ENCODE measurements at places on chromosomes 3 and 15.
A peak's percentile ranks its signal among the peaks of the same experiment; 100 is the strongest.

DNA sequence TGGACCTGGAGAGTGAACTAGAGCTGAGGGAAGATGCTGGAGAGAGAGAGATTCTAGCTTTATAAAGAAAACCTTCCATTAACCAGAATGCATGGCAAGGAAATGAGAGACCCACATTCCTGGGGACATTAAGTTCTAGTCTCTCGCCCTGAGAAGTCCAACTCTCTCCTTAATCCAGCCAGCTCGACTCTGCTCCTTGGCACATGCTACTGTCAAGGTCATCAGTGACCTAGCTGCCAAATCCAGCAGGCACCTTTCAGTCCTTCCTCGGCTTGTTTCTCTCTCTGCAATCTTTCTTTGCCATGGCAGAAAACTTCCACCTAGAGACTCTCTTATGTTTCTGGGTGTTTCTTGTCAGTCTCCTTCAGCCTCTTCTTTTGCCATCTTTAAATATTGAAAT, 40.3 kb downstream of the DGKG start:
- DNase-seq: no peak

- DNase-seq: no peak
Observed at GRCh38 chr15:67077641-67078215, 12.3 kb downstream of the SMAD3 start.

- no peak for DNase-seq
Observed at GRCh38 chr3:24290596-24290995, 204.1 kb downstream of the THRB start.

- DNase-seq: no peak
Observed at GRCh38 chr3:122602011-122602710, 24.7 kb downstream of the PARP15 start.

GRCh38 chr3:171101982-171102641, 75.6 kb upstream of the SLC2A2 start:
- DNase-seq: peak; percentile 57

DNA sequence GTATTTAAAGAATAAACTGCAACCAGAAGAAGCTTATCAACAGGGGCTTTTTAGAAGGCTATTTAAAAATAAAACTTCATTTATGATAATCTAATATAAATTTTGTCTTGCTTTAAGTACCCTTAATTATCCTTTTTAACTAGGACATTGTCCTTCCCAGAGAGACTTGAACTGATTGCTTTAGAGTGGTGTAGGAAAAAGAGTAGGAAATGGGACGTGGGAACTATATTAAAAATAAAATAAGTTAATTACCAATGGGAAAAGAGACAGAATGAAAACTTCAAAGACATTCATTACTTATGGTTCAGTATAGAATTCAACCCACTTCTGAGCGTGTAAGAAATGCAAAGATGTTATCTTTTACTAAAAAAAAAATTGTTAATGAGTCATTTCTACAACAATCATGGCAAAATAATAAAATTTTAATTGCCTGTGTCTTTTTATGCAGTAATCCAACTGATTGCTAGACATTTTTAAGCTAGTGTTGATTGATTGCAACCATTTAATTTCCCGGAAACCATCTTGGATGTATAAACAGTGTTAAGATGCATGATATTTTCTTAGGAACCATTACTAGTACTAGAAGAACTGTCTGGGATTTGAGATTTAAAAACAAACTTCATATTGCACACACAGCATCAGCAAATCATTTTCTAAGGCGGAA, 298.8 kb upstream of the UMPS start:
- DNase-seq: no peak

- peak; percentile 95 for DNase-seq
Observed at GRCh38 chr15:73941044-73941443, 14.8 kb downstream of the LOXL1 start.

DNA sequence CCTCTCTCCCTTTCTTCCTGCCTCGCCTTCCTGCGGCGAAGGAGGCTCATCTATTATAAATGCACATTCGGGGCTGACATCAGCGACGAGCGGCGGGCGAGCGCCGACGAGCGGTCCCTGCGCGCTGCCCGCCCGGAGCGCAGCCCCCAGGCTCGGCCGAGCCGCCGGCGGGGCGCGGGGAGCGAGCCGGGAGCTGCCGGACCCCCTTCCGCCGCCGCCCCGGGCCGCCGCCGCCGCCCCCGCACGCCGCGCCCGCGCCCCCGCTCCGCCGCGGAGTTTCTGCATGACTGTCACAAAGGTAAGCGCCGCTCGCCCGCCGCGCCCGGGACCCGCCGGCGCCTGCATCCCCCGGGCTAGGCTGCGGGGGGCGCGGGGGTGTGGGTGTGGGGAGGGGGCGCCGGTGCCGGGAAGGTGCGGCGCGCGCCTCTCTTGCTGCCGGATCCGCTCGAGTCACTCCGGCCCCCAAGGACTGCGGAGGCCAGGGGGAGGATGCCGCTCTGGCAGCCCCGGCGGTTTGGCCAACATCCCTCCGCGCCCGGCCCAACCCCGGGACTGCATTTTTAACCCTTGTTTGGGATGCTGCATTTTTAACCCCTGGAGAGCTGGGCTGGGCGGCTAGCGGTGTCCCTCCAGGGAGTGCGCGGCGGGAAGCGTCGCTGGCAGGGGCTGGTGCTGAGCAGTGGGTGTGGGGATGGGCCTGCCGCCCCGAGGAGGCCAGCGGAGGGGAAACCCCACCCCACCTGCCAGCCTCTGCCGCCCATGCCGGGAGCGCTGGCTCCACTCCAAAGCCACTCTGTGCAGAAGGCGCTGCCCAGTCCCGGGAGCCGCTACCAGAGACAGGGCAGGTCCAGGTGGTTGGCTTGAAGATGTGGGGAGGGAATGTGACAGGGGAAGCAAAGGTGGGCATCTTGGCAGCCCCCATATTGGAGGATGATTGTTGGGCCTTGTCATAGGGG, at the start of gene CORO2B:
CORO2B (plus strand) TSS at position 14 of the 956 bp plus-strand sequence; CDS start at position 284, 270 bp downstream.
- DNase-seq: no peak

GRCh38 chr15:47405365-47406162, 311.7 kb upstream of the SEMA6D start:
- no peak for DNase-seq

DNA sequence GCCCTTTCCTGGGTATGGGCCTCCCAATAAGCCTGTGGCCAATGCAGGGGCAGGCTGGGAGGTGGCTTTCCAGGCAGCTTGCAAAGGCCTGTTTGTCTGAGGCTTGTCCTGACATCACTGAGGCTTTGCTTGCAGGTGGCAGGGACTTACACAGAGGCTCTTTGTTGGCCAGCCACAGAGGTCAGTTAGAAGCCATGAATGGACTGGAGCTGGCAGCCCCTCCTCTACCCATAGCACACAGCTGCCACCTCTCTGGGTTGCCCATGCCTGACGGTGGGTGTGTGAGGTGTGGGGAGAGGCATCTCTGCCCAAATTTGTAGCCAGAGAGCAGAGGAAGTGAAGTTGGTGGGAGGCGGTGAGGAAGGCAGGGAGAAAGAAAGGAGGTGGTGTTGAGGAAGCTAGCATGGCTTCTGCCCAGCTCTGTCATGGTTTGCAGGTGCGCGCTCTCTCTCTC, 17.1 kb downstream of the LIMD1 start:
- DNase-seq: no peak

GRCh38 chr3:52143616-52144015, 10.6 kb downstream of the POC1A start:
- DNase-seq: no peak

- no peak for DNase-seq
Observed at GRCh38 chr3:149542375-149543312, 68.1 kb downstream of the TM4SF4 start.

DNA sequence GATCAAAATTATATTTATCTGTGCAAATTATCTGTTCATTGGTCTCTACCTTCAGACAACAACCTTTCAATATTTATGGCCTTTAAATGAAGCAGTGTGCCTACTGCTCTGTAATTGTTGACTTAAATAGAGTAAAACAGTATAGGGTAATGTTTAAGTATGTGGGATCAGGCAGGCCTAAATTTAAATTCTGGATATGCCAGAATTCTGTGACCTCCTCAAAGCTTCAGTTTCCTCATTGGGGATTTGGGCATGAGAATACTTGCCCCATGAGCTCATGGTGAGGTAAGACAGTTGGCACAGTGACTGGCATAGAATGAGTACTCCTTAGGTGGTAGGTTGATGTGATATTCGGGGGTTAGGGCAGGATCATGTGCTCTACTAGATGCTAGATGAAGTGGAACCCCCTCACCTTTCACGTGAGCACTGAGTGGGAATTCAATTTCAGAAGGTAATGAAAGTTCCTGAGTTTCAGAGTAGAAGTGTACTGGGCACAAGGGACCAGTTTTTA, 14.9 kb downstream of the ARL8B start:
- no peak for DNase-seq

GRCh38 chr3:105399611-105400010, 32.9 kb downstream of the ALCAM start:
- DNase-seq: no peak

- DNase-seq: no peak
Observed at GRCh38 chr3:169515132-169515531, 148.4 kb downstream of the MECOM start.

- DNase-seq: no peak
Observed at GRCh38 chr3:71512000-71512399, 71.5 kb downstream of the FOXP1 start.

DNA sequence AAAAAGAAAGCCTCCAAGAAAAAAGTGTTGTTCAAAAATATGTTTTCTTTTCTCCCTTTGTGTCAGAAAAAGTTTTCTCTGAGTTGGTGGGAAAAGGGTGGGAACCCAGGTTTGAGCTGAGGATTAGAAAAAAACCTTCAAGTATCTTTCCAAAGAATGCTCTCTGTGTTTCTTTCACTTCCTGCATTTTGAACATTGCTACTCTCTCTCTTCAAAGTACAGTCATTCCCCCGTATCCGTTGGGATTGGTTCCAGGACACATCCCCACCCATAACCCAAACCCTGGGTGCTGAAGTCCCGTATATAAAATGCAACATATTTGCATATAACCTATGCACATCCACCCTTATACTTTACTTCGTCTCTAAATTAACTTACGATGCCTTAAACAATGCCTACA, 139.6 kb downstream of the TMCO5A start:
- no peak for DNase-seq

- peak; percentile 93 for DNase-seq
Observed at GRCh38 chr3:21839592-21839991, 88.6 kb upstream of the ZNF385D start.

GRCh38 chr3:138473391-138473790, 39.0 kb downstream of the ESYT3 start:
- no peak for DNase-seq

GRCh38 chr3:67327582-67327981, 326.8 kb downstream of the SUCLG2 start:
- DNase-seq: no peak

GRCh38 chr3:4418156-4418555, 48.9 kb downstream of the SUMF1 start:
- peak; percentile 36 for DNase-seq

DNA sequence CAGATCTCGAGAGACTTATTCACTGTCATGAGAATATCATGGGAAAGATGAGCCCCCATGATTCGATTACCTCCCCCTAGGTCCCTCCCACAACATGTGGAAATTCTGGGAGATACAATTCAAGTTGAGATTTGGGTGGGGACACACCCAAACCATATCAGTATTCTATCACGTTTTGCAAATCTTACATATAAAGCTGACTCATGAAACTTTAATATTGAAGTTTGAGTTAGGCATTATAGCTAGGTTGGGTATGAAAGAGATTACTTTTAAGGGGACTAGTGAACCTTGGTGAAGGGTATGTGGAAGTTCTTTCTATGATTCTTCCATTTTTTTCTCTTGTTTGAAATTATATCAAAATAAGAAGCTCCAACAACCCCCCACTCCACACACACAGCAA, 117.7 kb upstream of the RASGRP1 start:
- no peak for DNase-seq
